ENCODE measurements at places on chromosomes 13 and 19.

- no peaks in the 10 kb centered on the region for H3K27me3 ChIP-seq
- no peaks in the 10 kb centered on the region for H3K36me3 ChIP-seq
- no peak overlapping the region for H3K4me3 ChIP-seq
- H3K4me1 ChIP-seq, result no peaks in the 10 kb centered on the region
Measured at GRCh38 chr19:33490041-33490451, 31.5 kb downstream of the PEPD start.

DNA sequence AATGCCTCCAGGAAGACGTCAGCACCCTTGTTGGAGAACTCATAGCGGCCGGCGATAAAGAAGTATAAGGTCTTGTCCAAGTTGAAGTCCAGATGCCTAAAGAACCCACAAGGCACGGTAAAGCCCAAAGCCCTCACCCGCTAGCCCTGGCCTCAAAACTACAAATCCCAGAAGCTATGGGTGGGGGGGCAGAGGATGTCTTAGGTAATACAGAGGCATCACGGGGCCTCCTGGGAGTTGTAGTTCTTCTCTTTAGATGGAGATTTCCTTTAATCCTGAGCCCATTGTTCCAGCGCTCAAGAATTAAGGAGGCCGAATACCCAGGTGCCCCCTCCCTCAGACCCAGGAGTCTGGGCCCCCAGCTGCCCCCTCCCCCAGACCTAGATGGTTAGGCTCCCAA is 10.8 kb downstream of the GYS1 start:
- no peak overlapping the region for H3K27ac ChIP-seq
- no peaks in the 10 kb centered on the region for H3K27me3 ChIP-seq
- H3K36me3 ChIP-seq, result peaks cover 18% of the 10 kb centered on the region
- no peak for DNase-seq
- peaks cover 10% of the 10 kb centered on the region for H3K4me1 ChIP-seq
- no peak overlapping the region for H3K4me3 ChIP-seq

GRCh38 chr13:79997244-79997643 is 343.7 kb downstream of the SPRY2 start:
- no peaks in the 10 kb centered on the region for H3K27me3 ChIP-seq
- no peaks in the 10 kb centered on the region for H3K36me3 ChIP-seq
- no peak for DNase-seq
- no peak overlapping the region for H3K4me3 ChIP-seq

DNA sequence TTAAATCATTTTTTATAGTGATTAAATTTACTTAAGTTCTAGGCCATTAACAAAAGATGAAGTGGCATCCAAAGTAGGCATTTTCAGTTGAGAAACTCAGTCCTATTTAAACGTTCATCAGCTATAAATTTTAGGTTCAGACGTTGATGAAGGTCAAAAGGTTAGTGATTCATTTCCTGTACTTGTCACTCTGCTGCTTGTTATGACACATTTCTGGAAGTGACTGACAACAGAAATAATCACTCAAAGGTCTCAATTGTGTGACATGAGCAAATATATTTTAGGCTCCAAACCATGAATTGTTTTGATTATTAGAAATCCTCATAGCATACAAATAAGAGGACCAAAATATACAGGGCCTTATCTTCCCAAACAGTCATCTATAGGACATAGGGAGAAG is 10.3 kb upstream of the EDNRB start:
- no peak for DNase-seq
- peaks cover 3% of the 10 kb centered on the region for H3K4me1 ChIP-seq
- H3K36me3 ChIP-seq, result no peaks in the 10 kb centered on the region
- no peak overlapping the region for H3K27ac ChIP-seq

DNA sequence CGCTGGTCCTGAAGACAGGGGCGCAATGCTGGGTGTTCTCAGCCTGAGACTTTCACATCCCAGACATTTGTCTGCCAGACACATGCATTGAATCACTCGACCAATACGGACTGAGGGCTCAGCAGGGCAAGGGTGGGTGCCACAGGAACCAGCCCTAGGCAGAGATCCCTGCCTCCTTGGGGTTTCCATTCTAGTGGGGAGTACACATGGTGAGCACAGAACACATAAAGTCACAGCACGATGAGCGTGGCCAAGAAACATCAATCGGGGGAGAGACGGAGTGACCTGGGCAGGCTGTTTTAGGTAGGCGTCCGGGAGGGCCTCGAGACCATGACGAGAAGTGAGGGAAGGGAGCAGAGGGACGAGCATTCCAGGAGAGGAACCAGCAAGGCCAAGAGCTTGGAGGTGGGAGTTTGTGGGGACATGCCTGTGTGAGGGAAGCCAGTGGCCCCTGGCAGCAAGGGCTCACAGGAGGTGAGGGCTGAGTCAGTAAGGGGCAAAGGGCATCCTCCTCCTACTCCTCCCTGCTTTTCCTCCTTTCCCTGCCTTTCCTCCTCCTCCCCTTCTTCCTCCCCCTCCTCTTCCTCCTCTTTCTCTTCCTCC is 126.3 kb upstream of the PEG3 start:
- DNase-seq, result no peak
- no peak overlapping the region for H3K27ac ChIP-seq
- H3K4me3 ChIP-seq, result no peak overlapping the region
- H3K4me1 ChIP-seq, result no peaks in the 10 kb centered on the region
- H3K36me3 ChIP-seq, result no peaks in the 10 kb centered on the region
- no peaks in the 10 kb centered on the region for H3K27me3 ChIP-seq

DNA sequence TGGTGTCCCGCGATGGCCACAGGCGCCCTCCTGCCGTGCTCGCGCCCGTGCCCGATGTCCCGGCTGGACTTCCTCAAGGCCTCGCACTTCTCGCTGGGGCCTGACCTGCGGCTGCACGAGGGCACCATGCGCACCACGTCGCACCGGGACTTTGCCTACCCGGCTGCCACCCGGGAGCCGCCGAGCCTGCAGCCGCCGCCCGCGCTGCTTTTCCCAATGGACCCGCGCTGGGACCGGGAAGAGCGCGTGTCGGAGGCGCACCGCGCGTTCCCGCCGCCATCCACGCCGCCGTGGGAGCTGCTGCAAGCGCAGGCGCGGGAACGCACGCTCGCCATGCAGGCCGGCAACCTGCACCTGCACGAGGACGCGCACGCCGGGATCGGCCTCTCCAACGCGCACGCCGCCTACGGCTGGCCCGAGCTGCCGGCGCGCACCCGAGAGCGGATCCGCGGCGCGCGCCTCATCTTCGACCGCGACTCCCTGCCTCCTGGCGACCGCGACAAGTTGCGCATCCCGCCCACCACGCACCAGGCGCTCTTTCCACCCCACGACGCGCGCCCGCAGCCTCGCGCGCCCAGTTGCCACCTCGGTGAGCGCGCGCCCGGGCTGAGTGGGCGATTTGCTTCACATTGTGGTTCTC is 12.1 kb upstream of the PEX11G start:
- H3K27ac ChIP-seq, result no peak overlapping the region
- no peaks in the 10 kb centered on the region for H3K36me3 ChIP-seq

DNA sequence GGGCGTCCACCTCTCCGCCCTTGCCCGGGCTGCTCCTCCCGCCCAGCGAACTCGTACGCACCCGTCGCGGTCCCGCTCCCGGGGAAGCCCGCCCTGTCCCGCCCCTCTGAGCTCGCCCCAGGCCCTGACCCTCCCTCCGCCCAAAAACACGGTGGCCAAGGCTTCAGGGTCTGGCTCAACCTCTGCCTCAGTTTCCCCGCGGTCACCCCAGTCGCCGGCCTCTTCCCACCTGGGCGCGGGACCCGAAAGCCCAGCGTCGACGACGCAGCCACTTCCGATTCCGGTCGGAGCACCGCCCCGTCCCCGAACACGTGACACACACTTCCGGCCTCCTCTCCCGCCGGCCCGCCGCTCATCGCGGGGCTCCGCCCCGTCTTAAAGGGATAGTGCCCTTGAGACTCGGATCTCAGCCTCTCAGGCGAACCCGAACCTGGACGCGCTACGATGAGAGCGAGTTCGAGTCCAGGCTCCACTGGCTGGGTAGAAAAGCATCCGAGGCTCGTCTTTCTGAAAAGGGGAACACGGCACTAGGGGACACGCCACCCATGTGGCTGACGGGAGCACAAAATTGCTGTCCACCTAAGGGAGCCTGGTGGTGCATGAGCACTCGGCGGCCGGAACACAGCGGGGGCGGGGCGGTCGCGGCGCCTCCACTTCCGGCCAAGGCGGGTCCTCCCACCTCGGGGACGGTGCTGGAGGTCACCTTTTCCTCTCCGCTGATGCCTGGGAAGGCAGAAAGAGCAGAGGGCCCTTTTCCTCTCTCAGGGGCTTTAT is at the start of gene C19orf25:
TSS of gene C19orf25 (minus strand) at position 282 of the 774 bp plus-strand sequence. CDS start 312 bp downstream, outside the sequence.
- H3K27ac ChIP-seq, result peak within 1 kb of the TSS; percentile 98
- peak within 1 kb of the TSS; percentile 100 for H3K4me3 ChIP-seq
- DNase-seq, result peak; percentile 94

DNA sequence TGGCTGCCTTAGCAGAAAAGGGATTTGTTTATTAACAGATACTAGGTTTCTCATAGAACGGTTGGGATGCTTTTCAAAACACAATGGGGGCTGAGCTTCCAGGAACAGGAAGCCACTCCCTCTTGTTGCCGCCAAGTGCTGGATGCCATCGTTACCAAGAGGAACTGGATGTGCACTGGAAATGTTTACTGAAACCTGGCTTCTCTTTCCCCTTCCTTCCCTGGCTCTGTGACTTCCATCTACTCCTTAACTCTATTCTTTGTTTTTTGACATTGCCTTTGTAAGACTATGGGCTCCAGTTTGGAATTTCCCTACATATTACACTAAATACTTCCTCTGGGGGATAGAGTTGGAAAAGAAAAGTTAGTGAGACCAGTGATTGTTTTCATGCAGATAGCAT is 11.7 kb upstream of the KL start:
- H3K36me3 ChIP-seq, result peaks cover 8% of the 10 kb centered on the region
- H3K4me1 ChIP-seq, result peaks cover 4% of the 10 kb centered on the region
- no peak overlapping the region for H3K27ac ChIP-seq
- DNase-seq, result no peak

- no peak overlapping the region for H3K4me3 ChIP-seq
- no peaks in the 10 kb centered on the region for H3K4me1 ChIP-seq
- no peak for DNase-seq
- H3K27me3 ChIP-seq, result peaks cover 10% of the 10 kb centered on the region
- H3K27ac ChIP-seq, result no peak overlapping the region
Measured at GRCh38 chr19:52258426-52258825, 11.0 kb upstream of the ZNF766 start.

DNA sequence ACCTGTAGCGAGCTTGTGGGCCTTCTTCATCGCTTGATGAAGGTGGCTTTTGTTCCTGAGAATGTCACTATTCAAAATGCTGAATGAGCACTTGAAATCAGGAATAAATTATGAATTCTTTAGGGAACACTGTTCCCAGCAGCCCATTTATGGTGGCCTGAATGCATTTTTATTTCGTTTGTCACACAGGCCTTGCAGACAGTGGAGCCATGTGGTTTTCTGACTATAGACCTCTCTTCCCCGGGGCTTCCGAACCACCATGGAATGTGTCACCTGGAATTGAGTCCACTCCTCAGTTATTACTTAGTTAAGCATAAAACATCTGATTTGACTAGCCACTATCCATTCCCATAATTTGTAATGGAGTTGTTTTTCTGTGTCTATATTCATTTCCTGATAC is 396.9 kb downstream of the IRS2 start:
- H3K36me3 ChIP-seq, result no peaks in the 10 kb centered on the region
- no peak overlapping the region for H3K27ac ChIP-seq
- H3K4me1 ChIP-seq, result no peaks in the 10 kb centered on the region
- no peak for DNase-seq

DNA sequence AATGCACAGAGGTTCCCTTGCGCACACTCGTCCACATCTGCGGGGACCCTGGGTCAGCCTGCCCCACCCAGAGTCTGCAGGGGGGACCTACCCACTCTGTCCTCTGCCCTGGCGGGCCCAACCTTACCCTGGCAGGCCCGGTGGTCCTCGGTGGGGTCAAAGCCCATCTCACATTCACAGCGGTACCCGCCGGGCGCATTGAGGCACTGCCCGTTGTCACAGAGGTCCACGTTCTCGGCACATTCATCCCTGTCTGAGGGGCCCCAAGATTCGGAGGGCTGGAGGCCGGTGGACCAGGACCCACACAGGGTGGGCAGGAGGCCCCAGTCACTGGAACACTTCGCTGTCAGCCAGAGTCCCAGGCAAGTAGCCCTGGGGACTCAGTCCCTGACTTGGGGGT is 38.5 kb downstream of the FBN3 start:
- no peaks in the 10 kb centered on the region for H3K4me1 ChIP-seq
- peaks cover 8% of the 10 kb centered on the region for H3K27me3 ChIP-seq
- no peak overlapping the region for H3K27ac ChIP-seq
- no peaks in the 10 kb centered on the region for H3K36me3 ChIP-seq
- no peak overlapping the region for H3K4me3 ChIP-seq

DNA sequence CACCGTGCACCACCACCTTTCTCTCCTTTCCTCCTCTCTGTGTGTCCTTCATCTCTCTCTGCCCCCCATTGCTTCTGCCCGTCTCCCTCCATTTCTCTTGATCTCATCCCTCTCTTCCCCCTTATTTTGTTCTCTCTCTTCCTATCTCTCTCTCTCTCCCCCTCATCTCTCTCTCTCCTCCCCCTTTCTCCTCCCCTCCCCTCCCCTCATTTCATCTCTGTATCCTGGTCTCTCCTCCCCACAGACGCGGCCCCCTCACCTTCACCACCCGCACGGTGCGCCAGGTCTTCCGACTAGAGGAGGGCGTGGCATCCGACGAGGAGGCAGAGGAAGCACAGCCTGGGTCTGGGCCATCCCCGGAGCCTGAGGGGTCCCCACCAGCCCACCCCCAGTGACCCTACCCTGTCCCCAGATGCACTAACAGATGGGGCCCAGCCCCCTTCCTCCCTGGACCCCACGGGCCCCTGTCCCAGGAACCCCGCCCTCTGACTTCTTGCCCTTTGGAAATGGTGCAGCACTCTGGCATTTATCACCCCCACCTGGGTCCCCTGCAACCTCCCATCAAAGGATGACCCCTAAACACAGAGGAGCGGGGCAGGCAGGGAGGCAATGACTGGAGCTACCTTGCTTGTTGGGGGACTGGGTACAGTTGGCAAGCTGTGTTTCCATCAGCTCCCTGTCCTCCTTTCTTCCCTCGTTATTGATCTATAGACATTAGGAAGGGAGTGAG is 19.6 kb downstream of the KCNC3 start:
- H3K4me1 ChIP-seq, result peaks cover 3% of the 10 kb centered on the region
- DNase-seq, result no peak
- no peak overlapping the region for H3K4me3 ChIP-seq
- peaks cover 42% of the 10 kb centered on the region for H3K27me3 ChIP-seq

GRCh38 chr13:72290962-72291681 is 424.1 kb upstream of the DACH1 start:
- H3K36me3 ChIP-seq, result no peaks in the 10 kb centered on the region
- DNase-seq, result no peak
- no peak overlapping the region for H3K27ac ChIP-seq
- no peak overlapping the region for H3K4me3 ChIP-seq

GRCh38 chr19:3818466-3818865 is 32.3 kb upstream of the MATK start:
- H3K36me3 ChIP-seq, result peaks cover 2% of the 10 kb centered on the region
- H3K4me1 ChIP-seq, result peaks cover 24% of the 10 kb centered on the region
- DNase-seq, result no peak
- H3K4me3 ChIP-seq, result no peak overlapping the region
- no peaks in the 10 kb centered on the region for H3K27me3 ChIP-seq
- H3K27ac ChIP-seq, result no peak overlapping the region

GRCh38 chr19:53015730-53016129 is 2.0 kb downstream of the ERVV-1 start:
- H3K36me3 ChIP-seq, result peaks cover 2% of the 10 kb centered on the region
- DNase-seq, result no peak
- H3K27ac ChIP-seq, result no peak overlapping the region
- H3K27me3 ChIP-seq, result no peaks in the 10 kb centered on the region
- no peaks in the 10 kb centered on the region for H3K4me1 ChIP-seq

GRCh38 chr13:52366291-52366690 is 39.7 kb downstream of the THSD1 start:
- DNase-seq, result no peak
- H3K27ac ChIP-seq, result no peak overlapping the region
- H3K4me1 ChIP-seq, result no peaks in the 10 kb centered on the region

- H3K4me1 ChIP-seq, result peaks cover 16% of the 10 kb centered on the region
- H3K36me3 ChIP-seq, result peaks cover 2% of the 10 kb centered on the region
- peaks cover 11% of the 10 kb centered on the region for H3K27me3 ChIP-seq
- H3K4me3 ChIP-seq, result peak overlapping the region; percentile 42
Measured at GRCh38 chr19:29645911-29646310, 19.4 kb upstream of the PLEKHF1 start.
